ENCODE measurements at places on chromosomes 4 and X. TPM values are rescaled to one million over a fixed set of nuclear protein-coding genes. Genes with fewer than 3 reads are reported as not detected.

DRD5 gene
- total RNA-seq: not detected

MAGEC3 gene
- not detected for total RNA-seq

DDX53 gene
- total RNA-seq: not detected

CXCL6 gene
- not detected for total RNA-seq

MEPE gene
- total RNA-seq: not detected

CASP6 gene
- total RNA-seq: 13.6 TPM

ADAM29 gene
- not detected for total RNA-seq

CHRDL1 gene
- not detected for total RNA-seq

TRIM2 gene
- 0.76 TPM for total RNA-seq

CD38 gene
- total RNA-seq: 8.4 TPM

TMPRSS11D gene
- not detected for total RNA-seq

PPP1R3F gene
- 3.7 TPM for total RNA-seq

RGN gene
- not detected for total RNA-seq
